ENCODE measurements at places on chromosomes 1 and 21.

- DNase-seq = no peak
Observed at GRCh38 chr1:51421964-51422363, 91.6 kb upstream of the TTC39A start.

GRCh38 chr1:156148216-156148615, 5.2 kb upstream of the SEMA4A start:
- DNase-seq = no peak

DNA sequence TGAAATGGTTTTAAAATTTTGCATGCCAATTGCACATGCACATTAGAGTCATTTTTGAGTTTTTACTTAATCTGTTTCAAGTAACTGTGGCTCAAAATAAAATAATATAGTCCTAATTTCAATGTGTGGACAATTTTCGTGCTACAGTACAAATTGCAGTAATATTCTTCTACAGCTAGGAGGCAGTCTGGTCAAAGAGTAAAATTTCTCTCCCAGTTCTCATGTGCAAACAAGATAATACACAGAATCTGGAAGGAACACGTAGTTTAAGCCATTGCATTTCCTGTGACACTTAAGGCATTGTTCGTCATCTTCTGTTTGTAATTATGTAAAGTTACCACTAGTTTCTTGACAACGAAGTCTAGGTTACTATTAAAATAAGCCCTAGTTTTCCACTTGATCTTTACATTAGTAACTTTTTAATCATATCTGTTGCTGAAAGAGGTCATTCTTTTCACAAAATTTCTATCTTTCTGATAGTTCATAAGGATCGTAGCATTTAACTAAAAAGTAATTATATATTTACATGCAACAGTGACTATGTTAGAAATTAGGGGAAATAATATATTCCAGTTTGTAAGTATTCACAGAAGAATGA, 28.9 kb downstream of the ODR4 start:
- DNase-seq = peak; percentile 23

GRCh38 chr1:201111156-201111555, 1.1 kb downstream of the CACNA1S start:
- DNase-seq = no peak

DNA sequence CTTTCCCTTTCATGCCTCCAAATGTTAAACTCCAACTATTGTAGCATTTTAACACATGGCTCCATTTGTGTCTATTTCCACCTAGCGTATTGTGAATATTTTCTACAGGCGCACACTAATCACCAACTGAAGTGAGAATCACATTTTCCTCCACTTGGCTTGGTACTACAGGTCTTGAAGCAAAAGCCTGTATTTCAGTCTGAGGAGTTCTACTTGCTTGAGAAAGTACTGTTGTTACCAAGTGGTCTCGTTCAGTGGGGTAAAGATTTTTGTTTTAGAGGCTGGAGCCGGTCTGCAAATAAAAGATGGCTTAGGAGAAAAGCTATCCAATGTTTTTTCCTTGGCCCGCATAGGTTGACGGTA, 550 bp upstream of the PTBP2 start:
- no peak for DNase-seq

- no peak for DNase-seq
Observed at GRCh38 chr1:46615735-46616134, 876 bp downstream of the MOB3C start.

DNA sequence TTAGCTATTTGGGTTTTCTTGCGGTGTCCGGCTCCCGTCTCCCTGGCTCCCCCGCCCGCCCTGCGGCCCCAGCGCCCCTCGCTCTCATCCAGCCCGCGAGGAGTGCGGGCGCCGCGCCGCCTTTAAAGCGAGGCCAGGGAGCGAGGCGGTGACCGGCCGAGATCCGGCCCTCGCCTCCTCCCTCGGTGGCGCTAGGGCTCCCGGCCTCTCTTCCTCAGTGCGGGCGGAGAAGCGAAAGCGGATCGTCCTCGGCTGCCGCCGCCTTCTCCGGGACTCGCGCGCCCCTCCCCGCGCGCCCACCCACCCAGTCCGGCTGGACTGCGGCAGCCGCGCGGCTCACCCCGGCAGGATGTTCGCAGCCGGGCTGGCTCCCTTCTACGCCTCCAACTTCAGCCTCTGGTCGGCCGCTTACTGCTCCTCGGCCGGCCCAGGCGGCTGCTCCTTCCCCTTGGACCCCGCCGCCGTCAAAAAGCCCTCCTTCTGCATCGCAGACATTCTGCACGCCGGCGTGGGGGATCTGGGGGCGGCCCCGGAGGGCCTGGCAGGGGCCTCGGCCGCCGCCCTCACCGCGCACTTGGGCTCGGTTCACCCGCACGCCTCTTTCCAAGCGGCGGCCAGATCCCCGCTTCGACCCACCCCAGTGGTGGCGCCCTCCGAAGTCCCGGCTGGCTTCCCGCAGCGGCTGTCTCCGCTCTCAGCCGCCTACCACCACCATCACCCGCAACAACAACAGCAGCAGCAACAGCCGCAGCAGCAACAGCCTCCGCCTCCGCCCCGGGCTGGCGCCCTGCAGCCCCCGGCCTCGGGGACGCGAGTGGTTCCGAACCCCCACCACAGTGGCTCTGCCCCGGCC, 492 bp downstream of the HLX start:
- DNase-seq = peak; percentile 33

DNA sequence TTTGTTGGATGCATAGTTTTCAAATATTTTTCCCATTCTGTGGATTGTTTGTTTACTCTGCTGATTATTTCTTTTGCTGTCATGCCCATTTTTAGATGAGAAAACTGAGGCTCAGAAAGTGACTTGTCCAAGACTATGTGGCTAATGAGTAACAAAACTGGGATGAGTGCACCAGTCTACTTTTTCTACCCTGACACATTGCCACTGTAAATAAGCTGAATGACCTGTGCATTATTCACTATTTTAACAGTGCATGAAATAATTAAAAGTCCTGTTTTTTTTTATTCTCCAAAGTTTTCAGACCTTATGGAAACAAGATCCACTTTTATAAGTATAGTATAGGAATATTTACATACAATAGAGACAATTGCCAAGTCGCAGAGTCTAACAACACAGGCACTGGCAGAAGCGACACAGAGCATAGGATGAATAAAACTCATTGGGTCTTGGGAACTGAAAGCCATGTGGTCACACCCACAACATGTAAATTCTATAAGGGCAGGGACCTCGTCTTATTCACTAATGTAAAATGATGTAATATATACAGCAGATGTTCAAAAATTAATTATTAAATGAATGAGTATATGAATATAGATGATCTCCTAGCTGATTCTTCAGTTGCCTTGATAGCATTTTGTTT, 45.2 kb downstream of the HLX start:
- DNase-seq = no peak

DNA sequence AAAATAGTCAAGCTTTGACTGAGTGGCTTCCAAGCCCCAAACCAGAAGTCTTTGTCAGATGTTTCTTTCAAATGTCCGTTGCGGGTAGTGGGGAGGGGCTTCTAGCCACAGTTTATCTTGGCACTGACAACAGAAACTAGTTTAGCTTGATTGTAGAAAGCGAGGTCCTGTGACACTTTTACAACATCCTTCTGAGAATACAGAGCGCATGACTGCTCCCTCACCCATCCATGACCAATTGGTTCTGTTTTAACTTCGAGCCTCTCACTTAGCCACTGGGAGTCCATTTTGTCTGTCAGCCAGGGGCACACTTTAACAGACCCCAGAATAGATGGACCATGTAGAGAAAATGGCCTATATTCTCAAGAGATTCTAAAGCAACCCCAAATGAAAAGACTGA, 199.2 kb upstream of the ST6GALNAC5 start:
- no peak for DNase-seq

DNA sequence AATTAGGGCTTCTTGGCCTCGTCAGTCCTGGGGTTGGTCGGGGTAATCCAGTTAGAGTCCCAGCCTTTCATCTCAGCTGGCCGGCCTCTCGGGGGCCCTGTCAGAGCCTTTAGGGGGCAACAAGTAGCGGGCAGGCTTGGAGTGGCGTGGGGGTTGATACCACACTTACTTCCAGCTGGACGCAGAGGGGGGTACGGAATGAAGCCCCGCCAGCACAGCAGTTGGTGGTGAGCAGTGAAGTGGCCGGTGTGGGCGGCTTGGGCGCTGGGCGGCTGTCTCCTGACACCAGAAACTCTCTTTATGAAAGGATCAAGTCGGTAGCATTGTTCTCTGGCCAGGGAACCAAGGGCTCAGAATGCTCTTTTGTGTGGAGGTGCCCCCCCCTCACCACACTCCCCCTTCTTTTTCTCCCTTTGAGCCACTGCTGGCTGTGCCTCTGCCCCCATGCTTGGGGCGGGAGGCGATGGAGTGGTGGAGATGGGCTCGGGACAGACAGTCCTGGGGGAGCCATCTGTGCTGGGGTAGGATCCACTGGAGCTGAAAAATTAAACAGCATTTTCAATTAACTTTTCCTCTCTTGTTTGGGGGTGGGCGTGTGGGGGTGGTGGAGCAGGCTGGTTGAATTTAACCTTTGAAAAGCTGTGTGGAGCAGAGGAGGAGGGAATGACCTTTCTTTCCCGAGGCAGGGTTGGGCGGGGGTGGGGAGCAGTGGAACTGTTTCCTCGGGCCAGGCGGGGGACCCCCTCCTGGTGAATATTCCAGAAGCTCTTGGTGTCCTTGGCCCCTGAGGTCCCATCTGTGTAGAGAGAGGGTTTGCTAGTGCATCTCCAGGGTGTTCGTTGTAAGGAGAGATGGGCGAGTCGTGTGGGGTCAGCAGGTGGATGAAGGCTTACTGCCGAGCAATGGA, 102.7 kb downstream of the RNF220 start:
- no peak for DNase-seq

- DNase-seq = no peak
Observed at GRCh38 chr1:5954964-5955363, 37.3 kb downstream of the NPHP4 start.

DNA sequence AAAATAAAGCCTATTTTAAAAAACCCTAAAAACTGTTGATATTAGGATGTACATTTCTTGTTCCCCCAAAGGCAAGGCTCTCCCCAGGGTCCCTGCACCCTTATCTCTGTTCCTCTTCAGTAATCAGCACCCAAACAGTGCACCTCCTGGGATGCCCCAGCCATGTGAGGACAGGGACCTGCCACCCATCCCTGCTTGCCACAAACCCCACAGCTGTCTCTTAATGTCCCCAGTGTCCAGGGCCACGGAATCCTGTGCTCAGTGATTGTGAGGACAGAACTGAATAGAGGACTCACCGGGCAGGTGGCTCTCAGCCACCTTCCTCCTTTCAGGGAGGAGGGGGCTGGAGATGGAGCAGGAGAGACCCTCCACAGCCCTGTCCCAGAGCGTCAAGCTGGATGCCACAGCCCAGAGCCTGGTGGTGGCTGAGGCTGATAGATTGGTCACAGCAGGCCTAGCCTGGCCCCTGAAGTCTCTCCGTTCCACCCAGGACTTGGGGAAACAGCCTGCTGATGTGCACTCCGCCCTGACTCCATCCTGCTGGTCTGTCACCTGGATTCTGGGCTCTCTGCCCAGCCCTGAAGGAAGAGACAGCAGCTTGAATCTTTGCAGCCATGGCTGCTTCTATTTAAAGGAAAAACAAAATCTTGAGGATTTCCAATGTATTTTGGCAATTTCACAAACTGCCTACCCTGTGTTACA, 23.1 kb downstream of the RNF187 start:
- no peak for DNase-seq

DNA sequence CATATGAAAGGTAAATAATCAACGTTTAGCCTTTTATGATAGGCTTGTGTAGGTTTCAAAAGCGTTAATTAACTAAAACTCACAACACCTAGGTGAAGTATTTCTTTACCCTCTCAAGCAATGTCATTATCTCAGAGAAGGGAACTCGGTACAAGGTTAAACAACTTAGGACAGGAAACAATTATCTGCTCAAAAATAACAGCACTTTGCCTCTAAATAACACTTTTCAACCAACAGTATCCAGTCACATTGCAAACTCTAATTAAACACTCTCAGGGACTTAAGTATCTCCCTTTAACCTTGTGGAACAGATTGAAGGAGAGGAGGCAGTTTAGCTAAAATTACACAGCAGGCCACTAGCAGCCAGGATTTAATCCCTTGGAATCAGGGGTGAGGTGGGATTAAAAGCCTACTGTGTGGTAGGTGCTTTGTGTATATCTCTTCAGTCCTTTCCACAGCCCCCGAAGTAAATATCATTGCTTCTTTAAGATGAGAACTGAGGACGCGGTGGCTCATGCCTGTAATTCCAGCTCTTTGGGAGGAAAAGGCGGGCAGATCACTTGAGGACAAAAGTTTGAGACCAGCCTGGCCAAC, 5.2 kb upstream of the AKNAD1 start:
- no peak for DNase-seq

DNA sequence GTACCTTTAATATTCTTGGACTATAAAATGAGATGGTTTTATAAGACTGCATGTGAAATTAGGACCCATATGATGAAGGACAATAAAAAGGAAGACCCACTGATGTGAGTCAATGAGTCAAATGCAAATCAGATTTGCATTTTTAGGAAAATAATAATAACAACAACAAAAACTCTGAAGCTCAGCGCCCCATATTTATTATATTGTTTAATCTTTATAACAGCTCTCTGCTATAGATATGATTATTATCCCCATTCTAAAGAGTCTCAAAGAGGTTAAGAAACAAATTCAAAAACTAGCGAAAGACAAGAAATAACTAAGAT, 850 bp upstream of the SELL start:
- DNase-seq = no peak

GRCh38 chr1:43653893-43654292, 3.9 kb downstream of the KDM4A start:
- DNase-seq = no peak

DNA sequence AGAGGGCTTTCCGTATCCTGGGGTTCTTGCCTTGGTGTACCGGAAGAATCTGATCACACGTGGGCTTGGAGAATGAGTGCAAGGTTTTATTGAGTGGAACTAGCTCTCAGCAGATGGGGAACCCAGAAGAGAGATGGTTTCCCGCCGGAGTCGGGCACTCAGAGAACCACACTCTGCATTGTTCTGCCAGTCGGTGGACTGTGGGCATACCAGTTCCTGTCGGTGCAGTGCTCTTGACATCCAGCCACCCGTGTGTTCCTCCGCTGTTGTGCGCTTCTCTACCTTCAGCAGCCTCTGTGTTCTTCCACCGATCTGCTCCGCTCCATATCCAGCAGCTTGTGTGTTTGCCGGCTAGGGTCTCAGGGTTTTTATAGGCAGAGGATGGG, 10.8 kb upstream of the PPIE start:
- DNase-seq = no peak

GRCh38 chr1:38000529-38001455, 4.5 kb downstream of the FHL3 start:
- DNase-seq = peak; percentile 22

- no peak for DNase-seq
Observed at GRCh38 chr1:77970192-77970591, 8.7 kb downstream of the FUBP1 start.

- DNase-seq = no peak
Observed at GRCh38 chr1:167648978-167649744, 19.1 kb downstream of the RCSD1 start.

DNA sequence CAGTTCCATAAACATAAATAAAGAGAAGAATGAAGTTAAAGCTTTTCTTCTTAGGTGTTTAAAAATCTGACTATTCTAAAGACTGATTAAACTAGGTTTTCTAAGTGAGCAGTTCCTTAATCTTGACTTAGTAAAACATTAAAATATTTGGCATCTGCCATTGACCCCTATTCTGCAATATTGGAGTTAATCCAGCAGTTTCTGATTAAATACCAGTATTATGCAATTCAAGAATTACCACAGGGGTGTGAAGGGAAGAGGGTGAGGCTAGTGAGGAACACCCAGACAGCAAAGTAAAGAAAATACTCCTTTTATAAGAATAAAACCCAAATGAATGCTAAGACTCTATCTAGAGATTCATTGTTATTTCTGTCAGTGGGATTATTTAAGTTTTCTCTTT, 40.9 kb downstream of the CLIC4 start:
- no peak for DNase-seq

GRCh38 chr1:8660411-8660828, 157.0 kb downstream of the RERE start:
- DNase-seq = peak; percentile 81

GRCh38 chr21:37800456-37801061, 115.7 kb downstream of the KCNJ6 start:
- DNase-seq = no peak
